DMS79 (cell line): ENCODE measurements at places on chromosomes 7 and 10.
A peak's percentile ranks its signal among the peaks of the same experiment; 100 is the strongest.

DNA sequence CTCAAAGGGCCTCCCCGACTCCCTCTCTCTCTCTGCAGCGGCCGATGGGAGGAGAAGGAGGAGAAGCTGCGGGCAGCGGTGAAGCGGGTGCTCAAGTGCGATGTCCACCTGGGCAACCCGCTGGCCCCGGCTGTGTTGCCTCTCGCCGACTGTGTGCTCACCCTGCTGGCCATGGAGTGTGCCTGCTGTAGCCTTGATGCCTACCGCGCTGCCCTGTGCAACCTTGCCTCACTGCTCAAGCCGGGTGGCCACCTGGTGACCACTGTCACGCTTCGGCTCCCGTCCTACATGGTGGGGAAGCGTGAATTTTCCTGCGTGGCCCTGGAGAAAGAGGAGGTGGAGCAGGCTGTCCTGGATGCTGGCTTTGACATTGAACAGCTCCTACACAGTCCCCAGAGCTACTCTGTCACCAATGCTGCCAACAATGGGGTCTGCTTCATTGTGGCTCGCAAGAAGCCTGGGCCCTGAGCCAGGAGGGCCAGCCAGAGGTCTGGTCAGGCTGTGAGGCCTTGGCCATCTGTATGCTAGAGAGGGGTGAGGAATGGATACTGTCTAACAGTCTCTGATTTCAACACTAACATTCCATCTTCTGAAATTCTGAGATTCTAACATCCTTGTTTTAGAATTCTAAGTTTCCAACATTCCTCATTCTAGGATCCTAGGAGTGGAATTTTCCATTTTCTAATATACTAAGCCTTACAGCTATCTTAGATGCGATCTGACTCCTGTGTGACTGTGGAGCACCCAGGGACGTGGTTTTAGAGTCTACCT is 3.6 kb downstream of the INMT start:
- DNase-seq, result no peak

GRCh38 chr7:105799006-105799405 is 77.4 kb downstream of the ATXN7L1 start:
- no peak for DNase-seq

DNA sequence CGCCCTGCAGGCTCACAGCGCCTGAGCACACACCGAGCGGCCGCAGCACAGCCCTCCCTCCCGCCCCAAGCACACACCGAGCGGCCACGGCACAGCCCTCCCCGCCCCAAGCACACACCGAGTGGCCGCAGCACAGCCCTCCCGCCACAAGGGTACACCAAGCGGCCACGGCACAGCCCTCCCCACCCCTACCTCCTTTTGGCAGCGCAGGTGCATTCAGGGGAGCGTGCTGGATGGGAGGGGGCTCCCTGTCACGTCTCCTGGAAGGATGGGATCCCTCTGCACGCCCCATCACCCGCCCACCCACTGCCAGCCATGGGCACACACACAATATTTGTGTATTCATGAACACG is 482.6 kb downstream of the DNAJB6 start:
- DNase-seq, result no peak

DNA sequence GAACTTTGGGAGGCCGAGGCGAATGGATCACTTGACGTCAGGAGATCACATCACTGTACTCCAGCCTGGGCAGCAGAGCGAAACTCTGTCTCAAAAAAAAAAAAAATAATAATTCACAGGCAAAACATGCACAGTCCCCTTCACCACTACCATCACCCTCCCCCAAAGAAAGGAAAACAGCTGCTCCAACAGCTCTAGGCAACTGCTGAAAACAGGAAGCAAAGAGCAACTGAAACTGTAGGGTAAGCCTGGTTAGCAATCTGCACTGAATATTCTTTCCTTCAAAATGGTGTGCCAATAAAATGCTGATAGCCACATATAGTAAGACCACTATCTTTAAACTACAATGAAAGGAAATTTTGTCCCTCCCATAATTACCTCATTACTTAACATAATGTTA is 11.8 kb downstream of the NT5C2 start:
- no peak for DNase-seq

DNA sequence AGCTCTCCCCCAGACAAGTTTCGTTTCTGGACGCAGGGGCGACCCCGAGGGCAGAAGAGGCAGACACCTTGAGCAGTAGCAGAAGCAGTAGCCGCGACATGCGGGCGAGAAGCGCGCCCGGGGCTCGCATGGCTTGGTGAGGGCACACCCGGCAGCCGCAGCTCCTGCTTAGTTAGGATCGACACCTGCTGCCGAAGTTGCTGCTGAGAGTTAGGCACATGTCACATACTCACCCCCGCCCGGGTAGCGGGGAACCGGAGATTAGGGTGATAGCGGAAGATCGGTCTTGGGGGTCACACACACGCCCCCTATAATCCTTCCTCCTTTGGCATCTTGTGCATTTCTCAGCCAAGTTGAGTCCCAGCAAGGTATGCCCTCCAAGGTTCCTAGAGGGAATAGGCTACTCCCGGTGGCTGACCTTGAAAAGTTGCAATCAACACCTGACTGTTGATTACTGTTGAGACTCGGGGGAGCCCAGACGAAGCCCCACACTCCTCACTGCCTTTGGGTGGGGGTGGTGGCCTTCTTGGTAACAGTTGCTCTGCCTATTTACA is 668 bp downstream of the GPR37 start:
- no peak for DNase-seq

DNA sequence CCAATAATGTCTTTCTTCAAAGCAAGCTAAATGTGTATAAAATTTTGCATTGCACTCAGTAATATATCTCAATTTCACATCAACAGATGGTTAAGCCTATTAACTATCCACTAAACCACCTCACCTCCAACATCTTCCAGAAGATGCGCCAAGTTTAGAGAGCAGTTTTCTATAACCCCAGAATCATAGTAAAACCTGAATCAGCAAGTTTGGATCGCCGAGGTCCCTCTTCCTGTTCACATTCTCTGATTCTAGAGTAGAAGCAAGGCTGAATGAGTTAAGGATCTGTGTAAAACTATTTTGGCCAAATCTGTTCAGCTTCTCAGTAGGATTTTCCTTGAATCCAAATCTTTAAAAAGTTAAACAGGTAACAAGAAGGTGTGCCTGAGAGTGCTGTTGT is 1.4 kb upstream of the FAM204A start:
- no peak for DNase-seq

GRCh38 chr10:44983895-44984278 is 5.3 kb upstream of the DEPP1 start:
- DNase-seq, result no peak

- DNase-seq, result peak; percentile 18
Observed at GRCh38 chr7:90958647-90959046, 305.6 kb upstream of the FZD1 start.

- no peak for DNase-seq
Observed at GRCh38 chr10:22752272-22752889, 38.0 kb upstream of the PIP4K2A start.

- DNase-seq, result no peak
Observed at GRCh38 chr7:1078985-1079384, 8.9 kb upstream of the GPER1 start.

DNA sequence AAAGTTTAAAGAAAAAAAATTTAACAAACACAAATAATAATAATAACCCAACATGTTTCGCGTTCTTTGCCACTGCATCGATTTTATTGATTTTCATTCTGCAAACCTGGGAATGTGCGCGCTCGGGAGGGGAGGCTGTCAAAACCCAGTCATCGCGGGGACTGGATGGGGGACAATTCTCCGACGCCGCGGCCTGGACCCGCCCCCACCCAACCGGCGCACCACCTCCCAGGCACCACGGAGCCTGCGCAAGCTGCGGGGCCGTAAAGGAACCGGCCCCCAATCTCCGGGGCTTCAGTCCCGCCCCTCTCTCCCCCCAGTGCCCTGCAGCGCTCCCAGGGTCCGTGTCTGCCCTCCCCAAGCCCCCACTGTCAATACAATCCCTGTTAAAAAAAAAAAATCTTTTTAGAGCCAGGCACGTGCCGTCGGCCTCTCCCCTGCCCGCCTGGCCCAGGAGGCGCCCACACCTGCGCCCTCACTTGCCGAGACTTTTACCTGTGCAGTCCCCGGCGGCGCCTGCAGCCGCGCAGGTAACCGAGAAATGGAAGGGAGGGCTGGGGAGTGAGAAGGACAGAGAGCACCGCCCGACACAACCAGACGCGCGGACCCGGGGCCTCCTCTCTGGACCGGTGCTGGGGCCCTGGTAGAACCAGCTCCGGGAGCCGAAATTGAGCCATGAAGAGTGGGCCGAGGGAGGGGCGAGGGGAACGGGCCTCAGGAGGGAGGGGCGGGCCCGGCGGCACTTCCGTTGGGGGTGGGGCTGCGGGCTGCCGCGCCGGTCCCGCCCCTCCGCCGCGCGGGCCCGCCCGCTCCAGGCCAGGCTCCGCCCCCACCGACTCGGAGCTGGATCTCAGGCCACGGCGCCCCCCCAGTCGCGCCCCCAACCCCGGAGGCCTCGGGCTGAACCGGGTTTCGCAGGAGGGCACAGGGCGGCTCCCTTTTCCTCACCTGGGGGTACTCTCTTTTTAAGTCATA is 7.6 kb upstream of the ZNF503 start:
- DNase-seq, result no peak

- DNase-seq, result no peak
Observed at GRCh38 chr10:100858261-100858660, 54.5 kb upstream of the SLF2 start.

DNA sequence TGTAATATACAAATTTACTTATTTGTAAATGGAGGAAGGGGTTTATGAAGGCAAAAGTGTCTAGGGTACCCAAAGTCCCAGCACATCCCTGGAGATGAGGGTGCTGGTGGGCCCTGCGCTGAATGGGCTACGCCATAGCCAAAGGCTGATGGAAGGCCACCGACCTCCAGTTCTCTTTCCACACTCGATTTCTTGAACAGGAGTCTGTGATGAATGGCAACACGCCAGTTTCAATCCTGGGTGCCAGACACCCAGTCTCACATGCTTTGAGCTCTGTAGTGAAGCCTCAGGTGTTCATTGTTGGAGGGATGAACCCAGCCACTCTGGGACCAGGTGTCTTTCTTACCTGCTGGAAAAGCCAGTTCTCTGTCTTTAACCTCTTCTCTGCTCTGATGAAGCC is 752 bp downstream of the LRMDA start:
- no peak for DNase-seq

DNA sequence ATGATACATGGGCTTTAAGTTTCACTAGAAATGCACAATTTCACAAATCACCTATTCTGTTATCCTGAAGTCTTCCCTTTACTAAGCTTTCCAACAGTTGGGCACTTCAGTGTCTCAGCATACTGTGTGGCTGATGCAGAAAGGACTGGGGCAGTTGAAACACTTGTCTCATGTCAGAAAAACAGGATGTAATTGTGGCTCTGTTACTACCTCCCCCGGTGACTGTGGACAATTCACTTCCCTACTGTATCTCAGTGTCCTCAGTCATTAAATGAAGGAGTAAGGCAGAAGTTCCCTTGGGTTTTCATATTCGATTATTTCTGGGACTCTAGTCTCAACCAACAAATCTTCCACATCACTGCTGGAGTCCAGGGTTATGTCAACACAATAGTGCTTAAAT is 17.9 kb downstream of the ANKRD22 start:
- DNase-seq, result no peak

GRCh38 chr10:24664991-24665390 is 58.7 kb downstream of the ARHGAP21 start:
- DNase-seq, result no peak
